Hindlimb muscle (tissue), 1 donor: ENCODE measurements at places on chromosomes 3 and 15. TPM values are rescaled to one million over a fixed set of nuclear protein-coding genes. Genes with fewer than 3 reads are reported as not detected.

GRCh38 chr3:46168583-46169345 is 39.3 kb downstream of the CCR1 start:
- no peak for DNase-seq

- no peak for DNase-seq
Observed at GRCh38 chr3:25430935-25431770, 3.1 kb downstream of the RARB start.

DNA sequence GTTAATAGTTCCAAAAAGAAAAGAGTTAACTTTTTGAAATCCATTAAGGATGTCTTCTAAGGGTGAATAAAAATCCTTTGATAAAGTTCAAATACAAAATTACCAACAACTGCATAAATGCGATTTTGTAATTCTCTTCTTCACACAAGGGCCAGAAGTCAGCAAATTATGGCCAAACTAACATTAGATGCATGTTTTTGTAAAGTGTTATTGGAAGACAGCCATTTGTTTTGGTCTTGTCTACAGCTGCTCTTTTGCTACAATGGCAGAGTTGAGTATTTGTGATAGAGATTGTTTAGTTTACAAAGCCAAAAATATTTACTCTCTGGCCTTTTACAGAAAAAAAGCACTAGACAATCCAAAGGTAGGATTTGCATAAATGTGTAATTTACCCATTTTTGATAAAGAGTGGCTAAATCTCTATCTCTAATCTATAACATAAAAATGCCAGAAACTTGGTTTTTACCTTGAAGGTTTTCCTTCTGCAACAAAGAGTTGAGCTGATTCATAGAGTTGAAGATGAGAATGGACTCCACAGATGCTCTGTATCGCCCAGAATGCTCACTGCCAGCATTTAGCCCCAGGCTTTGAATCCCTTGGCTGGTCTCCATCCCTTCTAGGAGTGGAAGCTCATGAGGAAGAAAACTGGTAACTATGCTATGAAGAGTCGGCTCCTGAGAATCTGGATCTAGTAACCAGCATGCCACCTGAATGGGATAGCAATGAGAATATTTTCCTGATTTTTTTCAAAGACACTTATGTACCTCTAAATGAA is 64.5 kb downstream of the POLQ start:
- no peak for DNase-seq

DNA sequence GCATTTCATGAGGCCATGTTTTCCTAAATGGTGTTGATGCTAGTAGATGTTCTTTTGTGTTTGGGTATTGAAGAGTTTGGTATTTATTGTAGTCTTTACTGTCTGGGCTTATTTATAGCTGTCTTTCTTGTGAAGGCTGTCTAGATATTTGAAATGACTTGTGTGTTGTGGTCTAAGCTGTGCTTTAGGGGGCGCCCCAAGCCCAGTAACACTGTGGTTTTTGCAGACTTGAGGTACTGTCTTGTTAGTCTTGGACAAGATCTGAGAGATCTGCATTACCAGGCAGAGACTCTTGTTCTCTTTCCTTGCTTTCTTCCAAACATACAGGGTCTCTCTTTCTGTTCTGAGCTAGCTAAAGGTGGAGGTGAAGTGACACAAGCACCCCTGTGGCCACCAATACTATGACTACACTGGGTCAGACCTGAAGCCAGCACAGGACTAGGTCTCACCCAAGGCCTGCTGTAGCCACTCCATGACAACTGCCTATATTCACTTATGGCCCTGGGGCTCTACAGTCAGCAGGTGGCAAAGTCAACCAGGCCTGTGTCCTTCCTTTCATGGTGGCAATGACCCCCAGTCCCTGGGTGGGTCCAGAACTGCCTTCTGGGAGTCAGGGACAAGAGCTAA is 152.1 kb upstream of the TBC1D5 start:
- DNase-seq, result no peak

The NTRK3 gene
- 3.2 TPM for polyA plus RNA-seq

The CYP8B1 gene
- 0.05 TPM for polyA plus RNA-seq
